T-helper 2 cell treated with Interferon-gamma antibody and Interleukin-4, amounts not matched to agents 5 μg/mL and 100 μg/mL, for 36 hours (primary cell): ENCODE measurements at places on chromosomes 6 and 20.

GRCh38 chr6:54784011-54784410, 62.6 kb upstream of the FAM83B start:
- DNase-seq, result no peak

GRCh38 chr20:13671916-13672378, 33.2 kb upstream of the TASP1 start:
- DNase-seq, result no peak

GRCh38 chr6:4212588-4212987, 77.2 kb upstream of the ECI2 start:
- DNase-seq, result no peak

GRCh38 chr20:55778796-55779195, 226.5 kb downstream of the CBLN4 start:
- no peak for DNase-seq

DNA sequence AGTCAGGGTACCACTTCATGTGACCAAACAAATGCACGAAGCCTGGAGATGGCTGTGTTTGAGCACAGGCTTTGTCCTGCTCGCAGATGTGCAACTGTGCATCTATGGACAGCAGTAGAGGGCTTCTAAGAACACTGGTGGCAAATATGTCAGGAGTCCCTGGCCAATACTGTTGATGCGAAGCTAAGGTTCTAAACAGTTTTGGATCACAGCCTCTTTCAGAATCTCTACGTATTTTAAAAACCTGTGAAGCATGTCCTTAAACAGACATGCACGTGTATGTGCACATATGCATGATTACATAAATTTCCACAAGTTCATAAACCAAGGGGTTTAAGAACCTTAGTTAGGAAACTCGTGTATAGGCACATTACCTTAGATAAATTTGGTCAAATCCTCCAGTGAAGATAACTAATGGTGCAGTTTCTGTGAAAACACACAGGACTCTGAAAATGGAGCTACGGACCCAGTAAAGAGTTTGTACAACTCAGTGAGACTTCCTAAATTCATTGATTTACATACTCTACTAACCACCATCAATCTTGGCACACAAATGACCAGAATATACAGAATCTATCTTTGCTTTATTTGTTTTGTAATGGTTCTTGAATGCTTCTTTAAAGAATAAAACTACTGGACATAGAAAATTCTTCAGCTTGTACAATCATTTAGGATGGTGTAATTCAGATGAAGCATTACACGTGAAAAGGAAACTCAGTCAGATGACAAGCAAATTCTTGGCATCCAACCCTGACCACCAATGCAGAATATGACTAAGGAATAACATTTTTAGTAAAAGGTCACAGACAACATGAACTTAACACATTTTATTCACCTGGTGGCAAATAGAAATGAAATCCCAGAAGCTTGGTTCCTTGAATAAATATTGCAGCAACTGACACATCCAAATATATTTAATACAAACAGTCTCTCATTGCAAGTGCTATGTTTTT, 27.4 kb downstream of the KCNQ5 start:
- peak; percentile 16 for DNase-seq

GRCh38 chr20:58670659-58671058, 19.6 kb downstream of the STX16 start:
- no peak for DNase-seq

- DNase-seq, result no peak
Measured at GRCh38 chr20:44354979-44355497, 461 bp upstream of the HNF4A start.

- no peak for DNase-seq
Measured at GRCh38 chr6:11618533-11618932, 81.0 kb downstream of the TMEM170B start.

DNA sequence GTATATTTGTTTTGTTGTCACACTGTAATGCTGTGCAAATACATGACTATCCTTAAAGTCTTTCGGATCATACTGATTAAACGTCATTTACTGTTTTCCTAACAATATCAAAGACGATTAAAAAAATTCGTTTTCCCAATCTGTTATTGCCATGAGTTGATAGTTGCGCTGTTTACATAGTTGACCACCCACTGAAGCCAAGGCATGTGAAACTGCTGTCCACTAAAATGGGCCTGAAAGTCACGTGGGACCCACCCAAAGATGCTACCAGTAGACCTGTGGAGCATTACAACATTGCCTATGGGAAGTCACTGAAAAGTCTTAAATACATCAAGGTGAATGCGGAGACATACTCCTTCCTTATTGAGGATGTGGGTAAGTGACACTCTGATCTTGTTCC, 28.1 kb downstream of the FNDC1 start:
- DNase-seq, result no peak

- no peak for DNase-seq
Measured at GRCh38 chr6:110285306-110286060, 72.7 kb downstream of the METTL24 start.

GRCh38 chr6:80440496-80441115, 334.1 kb downstream of the BCKDHB start:
- no peak for DNase-seq

DNA sequence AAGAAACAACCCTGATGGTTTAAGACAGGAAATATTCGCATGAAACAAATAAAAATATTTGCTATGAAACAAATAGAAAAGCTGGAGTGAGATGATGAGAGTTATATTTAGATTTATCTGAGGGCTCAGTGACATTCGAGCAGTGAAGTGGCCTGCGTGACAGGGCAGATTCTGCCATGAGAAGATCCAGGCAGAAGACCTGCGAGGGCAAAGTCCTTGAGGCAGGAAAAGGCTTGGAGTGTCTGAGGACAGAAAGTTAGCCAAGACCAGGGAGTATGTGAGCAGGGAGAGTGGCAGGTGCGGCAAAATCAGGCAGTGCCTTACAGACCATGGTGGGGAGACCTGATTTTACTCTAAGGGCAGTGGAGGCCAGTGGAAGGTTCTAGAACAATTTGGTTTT, 66.9 kb upstream of the RIN2 start:
- DNase-seq, result no peak

DNA sequence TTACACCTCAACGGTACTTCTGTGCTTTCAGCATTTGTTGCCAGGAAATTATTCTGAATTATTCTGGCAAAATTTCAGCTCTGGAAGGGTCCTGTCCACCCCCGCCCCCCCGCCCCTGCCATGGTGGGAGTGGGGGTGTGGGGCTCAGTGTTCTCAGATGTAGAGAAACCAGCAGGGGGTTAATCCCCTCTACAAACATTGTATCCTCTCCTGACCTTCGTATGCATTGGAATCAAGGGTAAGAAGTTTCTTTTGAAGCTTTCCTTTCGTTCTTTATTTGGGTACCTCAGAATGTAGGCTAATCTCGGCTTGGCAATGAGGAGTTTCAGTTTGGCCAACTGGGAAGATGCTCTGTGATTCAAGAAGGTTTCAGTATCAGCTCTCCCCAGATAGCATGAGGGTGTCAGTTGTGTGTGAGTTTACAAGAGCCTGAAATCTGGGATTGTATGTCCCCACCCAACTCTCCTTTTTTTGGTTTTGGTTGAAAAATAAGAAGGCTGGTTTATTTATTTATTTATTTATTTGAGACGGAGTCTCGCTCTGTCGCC, 25.5 kb upstream of the OLIG3 start:
- no peak for DNase-seq

GRCh38 chr6:67986694-67987232, 648.3 kb upstream of the ADGRB3 start:
- DNase-seq, result no peak

DNA sequence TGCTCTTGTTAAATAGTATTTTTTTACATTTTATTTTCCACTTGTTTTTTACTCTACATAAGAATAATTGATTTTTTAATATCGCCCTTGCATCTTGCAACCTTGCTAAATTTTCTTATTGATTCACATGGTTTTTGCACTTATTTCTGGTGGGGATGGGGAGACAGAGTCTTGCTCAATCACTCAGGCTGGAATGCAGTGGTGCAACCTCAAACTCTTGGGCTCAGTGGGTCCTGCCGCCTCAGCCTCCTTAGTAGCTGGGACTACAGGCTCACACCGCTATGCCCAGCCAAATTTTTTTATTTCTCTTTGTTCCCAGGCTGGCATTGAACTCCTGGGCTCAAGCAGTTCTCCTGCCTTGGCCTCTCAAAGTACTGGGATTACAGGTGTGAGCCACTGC, 30.3 kb downstream of the LIN28B start:
- DNase-seq, result no peak

DNA sequence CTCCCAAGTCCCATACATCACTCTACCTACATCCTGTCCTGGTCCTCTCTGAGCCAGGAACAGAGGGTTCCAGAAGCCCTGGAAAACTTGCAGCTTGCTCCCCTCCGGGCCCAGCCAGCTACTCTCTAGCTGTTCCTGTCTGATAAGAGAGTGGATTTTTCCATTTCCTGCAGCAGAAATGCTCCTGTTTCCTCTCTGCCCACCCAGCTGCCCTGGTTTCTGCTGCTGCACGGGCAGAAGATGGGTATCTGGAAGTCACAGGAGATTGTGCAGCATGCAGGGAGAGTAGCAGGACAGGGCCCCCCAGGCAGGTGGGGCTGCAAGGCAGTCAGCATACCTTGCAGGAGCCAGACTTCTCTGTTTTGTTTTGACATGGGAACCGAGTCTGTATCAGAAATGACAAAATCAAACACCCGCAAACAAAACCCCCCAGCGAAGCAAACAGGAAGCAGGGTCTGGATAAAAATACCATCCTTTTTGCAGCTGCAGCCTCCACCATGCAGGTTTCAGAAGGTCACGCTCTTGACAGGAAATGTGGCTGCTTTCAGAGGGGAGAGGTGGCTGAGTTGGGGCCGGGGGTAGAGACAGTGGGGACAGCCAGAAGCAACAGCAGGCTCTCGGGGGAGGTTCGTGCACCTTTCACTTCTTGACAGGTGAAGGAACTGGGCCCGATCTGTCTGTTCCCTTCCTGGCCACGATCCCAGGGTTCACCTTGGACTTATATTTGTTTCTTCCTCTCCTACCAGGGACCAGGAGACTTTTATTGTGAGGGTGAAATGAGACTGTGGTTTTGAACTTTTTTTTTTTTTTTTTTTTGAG, 50.8 kb upstream of the FAM83D start:
- peak; percentile 64 for DNase-seq

DNA sequence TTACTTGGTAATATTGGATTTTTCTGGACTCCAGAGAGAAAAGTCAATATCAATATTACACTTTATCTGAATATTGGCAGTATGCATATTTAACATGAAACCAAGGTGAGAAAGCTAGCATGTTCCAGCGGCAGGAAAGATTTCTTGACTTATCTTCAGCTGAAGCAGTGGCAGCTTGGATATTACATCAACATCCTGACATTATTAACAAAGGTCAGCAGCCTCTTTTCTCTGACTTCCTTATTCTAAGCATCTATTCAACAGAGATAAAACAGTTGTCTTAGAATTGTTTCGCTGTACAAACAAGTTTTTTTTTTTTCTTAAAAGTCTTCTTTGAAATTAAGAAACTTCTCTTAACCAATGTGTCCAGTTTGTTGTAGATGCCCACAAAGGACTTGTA, 11.8 kb downstream of the DCBLD1 start:
- no peak for DNase-seq
